ENCODE measurements at places on chromosomes 2 and 18. TPM values are rescaled to one million over a fixed set of nuclear protein-coding genes. Genes with fewer than 3 reads are reported as not detected.

- no peak for DNase-seq
Measured at GRCh38 chr18:26407736-26408601, 140.4 kb downstream of the KCTD1 start.

DNA sequence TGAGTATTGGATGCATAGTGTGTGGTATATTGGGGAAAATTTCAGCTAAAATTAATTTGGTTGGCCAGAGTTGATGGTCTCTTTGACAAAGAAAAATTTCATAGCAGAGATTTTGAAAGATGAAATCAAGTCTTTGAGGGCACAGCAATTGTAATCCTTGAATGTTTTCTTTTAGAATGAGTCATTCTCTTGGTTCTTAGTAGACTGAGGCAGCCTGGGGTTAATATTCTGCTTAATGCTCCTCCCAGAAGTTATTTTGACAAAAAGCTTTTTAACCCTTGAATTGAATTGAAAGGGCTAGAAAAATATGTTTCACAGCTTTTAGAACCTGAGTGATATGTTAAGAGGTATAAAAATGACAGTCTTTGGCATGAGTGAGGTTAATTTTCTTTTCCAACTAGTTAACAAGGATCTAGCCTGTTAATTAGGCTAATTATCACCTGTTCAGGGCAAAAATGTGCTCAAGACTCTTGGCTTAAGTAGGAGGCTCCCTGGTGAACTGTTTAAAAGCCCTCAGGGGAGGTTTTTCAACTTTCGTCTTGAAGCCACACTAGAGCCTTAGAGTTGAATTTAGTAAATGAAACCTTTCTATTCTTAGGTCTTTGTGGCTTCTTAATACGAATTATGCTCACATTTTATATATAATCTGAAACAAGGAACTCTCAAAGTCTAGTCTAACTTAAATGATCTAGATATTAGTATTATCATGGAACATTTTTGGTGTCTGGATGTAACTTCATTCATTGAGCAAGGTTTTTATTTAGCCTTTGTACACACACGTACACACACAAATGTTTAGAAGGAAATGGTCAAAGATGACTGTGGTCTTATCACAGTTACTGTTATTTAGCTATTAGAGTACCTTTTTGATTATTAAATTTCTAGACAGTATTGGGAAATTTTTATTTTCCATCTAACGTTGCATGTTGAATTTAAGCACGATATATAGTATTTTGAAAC lies 272.5 kb downstream of the ZNF407 start:
- DNase-seq: no peak

DNA sequence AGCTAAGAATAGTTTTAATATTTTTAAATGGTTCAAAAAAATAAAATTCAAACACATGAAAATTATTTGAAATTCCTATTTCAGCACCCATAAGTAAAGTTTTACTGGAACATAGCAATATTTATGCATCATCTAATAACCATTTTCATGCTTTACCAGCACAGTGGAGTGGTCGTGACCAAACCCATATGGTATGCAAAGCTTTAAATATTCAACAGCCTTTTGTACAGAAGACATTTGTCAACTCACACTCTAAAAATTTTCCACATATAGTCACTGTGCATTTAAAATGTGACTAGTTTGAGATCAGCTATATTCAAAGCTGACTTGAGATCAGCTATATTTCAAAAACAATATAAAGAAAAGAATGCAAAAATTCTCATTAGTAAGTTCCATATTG lies 46.2 kb downstream of the PUM2 start:
- no peak for DNase-seq

DNA sequence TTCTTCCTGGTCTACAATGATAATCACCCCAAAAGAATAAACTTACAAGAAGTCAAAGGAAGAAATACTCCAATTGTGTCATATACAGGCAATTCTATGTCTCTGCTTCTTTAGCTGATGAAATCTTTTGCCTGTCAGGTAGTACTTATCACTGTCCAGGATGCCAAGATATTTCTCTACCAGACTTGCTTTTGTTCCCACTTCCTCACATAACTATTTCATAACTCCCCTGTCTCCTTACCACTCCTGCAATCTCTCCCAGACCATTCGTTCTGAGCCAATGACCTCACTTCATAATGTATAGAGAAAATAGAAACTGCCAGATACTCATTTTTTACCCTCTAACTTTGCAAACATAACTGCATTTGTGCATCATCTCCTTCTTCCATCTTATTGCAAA lies 39.1 kb downstream of the HNMT start:
- DNase-seq: no peak

DNA sequence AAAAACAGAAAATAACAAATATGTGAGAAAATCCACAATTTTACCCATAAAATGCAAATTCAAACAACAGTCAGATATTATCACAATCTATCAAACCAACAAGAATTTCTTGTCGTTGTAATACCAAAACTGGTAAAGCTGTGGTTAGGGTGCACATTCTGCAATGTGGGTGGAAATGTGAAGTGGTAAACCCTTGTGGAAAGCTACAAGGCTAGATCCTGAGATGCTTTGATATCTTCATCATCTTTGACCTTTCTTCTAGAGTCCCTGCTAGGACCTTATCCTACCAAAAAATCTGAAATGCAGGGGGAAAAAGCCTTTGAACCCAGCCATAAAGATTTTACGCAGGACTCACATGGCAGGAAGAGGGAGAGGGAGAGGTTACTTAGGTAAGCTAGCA lies 17.2 kb upstream of the ATG16L1 start:
- DNase-seq: no peak

DNA sequence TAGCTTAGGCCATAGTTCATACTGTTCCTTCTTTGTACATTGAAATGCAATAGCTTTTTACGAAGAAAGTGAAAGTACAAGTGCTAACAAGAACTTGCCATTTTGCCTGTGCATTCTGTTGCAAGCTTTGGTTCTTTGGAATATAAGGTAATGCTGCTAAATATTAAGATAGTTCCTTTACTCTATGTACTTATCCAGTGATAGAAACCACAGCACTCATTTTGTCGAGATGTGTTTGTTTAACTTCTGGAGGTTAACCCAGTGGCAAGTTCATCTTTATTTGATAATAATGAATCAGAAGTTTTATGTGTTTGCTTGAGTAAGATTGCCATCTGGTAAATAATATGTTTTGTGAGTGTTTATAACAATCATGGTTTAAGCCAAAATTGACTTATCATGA lies 373.1 kb upstream of the FANCL start:
- DNase-seq: peak; percentile 8

DNA sequence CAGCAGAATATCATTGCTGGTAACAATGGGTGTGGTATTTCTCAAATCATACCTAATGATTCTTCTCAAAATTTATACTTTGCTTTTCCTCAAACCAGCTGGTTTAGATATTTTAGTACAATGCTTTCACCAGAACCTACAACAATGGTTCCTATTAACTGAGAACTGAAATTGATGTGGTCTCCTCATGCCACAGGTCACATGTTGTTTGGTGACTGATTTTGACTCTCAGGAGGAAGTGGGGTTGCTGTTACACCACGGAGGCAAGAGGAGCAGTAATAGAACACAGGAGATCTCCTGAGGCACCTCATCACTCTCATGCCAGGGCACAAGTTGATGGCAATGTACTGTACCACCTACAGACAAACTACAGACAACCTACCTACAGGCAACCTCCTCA lies 3.0 kb upstream of the CEP68 start:
- no peak for DNase-seq

DNA sequence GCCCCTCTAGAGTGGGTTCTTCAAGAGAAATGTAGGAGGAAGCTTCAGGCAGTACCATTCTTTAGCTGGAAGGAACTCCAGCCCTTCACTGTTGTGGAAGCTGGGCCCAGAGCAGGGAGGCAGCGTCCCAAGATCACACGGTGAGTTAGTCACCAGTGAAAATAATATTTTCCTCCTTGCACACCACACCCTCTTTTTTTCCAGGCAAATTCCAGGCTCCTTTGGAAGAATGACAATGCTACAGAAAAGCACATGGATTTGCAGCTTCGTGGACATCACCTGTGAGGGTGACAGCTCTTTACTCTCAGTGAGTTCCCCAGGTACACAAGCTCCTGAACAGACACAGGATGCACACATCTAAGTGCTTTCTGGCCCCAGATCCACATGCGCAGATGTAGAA lies 157.1 kb downstream of the COL6A3 start:
- DNase-seq: no peak

GRCh38 chr2:202096736-202097135 lies 23.7 kb downstream of the KIAA2012 start:
- DNase-seq: no peak

DNA sequence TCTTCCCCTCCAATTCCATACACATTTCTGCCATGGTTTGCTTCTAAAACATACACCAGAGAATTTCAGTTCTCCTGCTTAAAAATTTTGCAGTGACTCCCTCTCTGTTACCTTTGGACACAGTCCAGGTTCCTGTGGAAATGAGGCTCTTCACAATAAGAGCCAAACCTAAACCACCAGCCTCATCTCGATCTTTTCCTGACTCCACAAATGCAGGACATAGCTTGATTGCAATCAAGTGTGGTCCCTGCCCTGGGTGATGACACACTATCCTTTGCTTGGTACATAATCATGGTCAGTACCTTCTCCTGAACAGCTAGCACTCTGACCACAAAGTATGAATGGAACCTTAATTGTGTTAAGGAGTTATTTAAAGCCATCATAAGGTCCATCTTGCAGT lies 134.9 kb upstream of the CHAC2 start:
- no peak for DNase-seq

- no peak for DNase-seq
Measured at GRCh38 chr18:3015204-3015592, 2.3 kb upstream of the LPIN2 start.

DNA sequence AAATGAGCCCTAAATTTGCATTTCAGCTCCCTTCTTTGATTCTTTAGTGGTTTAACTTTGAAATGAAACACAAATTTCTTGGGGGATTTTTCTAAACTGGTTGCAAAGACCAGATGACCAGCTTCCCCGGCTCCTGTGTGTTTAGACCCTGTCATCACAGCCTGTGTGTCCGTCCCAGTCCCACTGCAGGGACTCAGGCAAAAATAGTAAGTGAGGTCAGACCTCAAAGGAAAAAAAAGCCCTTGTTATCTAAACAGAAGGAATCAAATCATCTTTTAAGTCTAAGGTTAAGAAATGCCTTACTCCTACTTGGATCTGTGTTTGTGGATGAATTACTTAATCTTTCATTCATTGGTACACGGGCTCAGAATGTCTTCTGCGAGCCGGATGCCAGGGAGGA lies 423.7 kb downstream of the LPIN1 start:
- no peak for DNase-seq

DNA sequence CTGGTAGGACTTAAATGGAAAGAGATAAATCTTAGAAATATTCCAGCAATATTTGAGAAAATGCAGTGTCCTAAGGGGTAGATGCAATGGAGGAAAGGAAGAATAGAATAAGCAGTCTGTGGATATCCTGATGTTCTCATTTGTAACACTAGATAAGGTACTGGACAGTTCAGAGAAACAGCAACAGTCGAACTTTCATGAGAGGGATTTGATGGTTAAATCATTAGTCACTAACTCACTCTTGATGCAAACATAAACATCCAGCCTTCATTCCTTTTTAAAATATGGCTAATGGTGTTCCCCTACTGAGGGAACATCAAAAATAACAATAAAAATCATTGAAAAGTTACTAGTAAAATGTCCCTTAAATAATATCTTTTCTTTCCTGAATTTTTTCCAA lies 211.4 kb upstream of the SLC39A10 start:
- DNase-seq: no peak

GRCh38 chr2:236844711-236845110 lies 241.0 kb upstream of the COPS8 start:
- DNase-seq: no peak

GRCh38 chr2:127173057-127173456 lies 47.0 kb downstream of the CYP27C1 start:
- DNase-seq: no peak

DNA sequence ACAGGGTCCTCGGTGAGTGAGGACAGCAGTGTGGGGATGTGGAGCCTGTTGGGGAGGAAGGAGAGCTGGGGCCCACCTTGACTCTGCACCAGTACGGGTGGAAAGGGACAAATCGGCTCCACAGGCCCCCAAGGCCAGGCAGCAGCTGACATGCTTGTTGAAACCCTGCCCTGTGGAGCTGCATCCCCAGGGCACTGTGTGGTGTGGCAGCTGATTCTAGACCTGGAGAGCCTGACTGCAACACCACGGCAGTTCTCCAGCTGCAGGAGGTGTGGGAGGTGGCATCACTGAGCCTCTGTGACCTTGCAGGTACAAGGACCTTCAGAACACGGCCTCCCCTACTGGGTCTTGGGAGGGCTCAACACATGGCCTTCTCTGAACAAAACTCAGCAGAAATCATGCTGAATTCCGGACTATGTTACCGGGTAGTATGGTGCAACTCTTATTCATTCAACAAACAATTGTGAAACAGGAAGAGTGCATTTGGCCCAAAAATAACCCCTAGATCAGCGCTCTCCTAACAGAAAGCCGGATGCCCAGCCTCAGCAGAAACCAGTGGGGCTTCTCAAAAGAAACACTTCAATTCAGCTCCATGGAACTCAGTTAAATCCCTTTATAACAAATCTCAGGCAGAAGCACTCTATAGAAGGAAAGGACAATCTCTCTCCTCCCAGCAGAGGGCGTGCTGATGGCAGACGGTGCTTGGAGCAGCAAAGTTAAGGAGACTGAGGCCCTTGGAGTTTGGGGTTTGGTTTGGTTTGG lies 104.4 kb upstream of the SALL3 start:
- peak; percentile 39 for DNase-seq

- no peak for DNase-seq
Measured at GRCh38 chr2:102527086-102527485, 54.1 kb downstream of the SLC9A4 start.

DNA sequence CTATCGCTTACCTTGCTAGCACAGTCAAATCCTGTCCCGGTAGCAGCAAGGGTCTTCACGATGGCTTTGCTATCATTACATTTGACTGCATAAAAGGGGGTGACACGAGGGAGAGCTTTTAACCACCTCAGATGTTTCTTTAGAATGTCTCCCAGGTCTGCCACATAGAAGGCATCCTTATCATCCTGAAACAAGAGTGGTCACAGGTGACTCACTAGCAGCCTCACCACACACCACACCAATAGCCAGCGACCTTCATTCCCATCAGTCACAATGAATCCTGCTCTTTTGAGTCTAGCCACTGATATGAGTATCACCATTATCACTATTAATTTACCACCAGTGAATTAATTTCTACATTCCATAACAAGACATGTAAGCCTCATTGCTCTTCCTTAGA lies 3.7 kb downstream of the ODC1 start:
- no peak for DNase-seq

OR6B2 gene
- total RNA-seq: not detected

TLX2 gene
- total RNA-seq: 0.97 TPM

SRD5A2 gene
- 5.0 TPM for total RNA-seq

ZEB2 gene
- 80.4 TPM for total RNA-seq

MAL gene
- total RNA-seq: 8.0 TPM

NPHP1 gene
- total RNA-seq: 5.2 TPM

Data from prostate gland (tissue), 2 donors.